ENCODE measurements at places on chromosomes 12 and 14.

DNA sequence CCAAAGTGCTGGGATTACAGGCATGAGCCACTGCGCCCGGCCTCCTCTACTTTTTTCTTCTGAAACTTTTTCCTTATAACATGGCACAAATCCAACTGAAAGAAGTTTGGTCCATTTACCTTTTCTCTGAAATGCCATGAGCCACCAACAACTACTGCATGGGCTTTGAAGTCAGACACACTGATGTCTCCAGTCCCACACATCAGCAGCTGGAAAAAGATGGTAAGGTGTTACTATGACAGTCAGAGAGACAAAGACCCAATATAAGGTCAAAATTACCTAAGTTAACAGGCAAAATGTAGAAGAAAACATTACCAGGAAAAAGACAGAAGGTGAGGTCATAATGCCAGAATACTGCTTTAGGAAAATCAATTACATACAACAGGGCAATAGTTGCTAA lies 48.2 kb downstream of the AREL1 start:
- no peak for DNase-seq

GRCh38 chr12:108702595-108703320 lies 28.6 kb downstream of the CORO1C start:
- DNase-seq = no peak

- DNase-seq = no peak
These were observed 1560.7 kb upstream of the TMEM132C start for GRCh38 chr12:126706300-126706699.

GRCh38 chr14:50233951-50234250 lies 2.5 kb upstream of the SOS2 start:
- no peak for DNase-seq

Data from activated naive CD4-positive, alpha-beta T cell (primary cell).